ENCODE measurements at places on chromosomes 5 and 9.

GRCh38 chr5:32687499-32687831, 23.7 kb upstream of the NPR3 start:
- no peak for DNase-seq

- no peak for DNase-seq
Measured at GRCh38 chr5:148374690-148375360, 8.9 kb upstream of the FBXO38 start.

- DNase-seq, result no peak
Measured at GRCh38 chr5:92041206-92041605, 658.1 kb upstream of the ARRDC3 start.

DNA sequence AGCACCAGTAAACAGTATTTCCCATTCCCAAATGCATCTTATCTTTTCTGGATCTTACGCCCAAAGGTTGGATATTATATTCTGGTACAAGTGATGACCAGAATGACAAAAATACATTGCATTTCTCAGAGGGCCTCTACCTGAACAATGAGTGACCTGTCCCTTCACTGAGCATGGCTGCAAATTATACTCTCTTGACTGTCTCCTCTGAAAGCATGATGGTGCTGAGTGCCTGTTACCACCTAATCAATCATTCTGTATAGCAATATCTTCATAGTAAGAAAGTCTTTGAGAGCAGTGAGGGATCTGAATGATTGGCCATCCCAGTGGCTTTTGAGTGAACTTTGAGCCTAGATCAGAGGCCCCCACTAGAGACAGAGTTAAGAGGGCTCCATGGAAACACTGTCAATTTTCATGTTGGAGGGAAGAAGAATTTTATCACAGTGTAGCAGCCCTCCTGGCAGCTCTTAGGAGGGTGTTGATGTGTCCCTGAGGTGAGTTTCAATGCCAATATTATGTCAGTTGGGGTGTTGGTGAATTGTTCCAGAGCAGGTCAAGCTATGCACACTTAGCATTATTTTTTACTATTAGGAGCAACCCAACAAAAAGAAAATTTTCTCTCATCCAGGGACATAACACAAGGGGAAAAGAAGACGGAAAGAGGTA, 171.7 kb downstream of the MARCHF11 start:
- no peak for DNase-seq

DNA sequence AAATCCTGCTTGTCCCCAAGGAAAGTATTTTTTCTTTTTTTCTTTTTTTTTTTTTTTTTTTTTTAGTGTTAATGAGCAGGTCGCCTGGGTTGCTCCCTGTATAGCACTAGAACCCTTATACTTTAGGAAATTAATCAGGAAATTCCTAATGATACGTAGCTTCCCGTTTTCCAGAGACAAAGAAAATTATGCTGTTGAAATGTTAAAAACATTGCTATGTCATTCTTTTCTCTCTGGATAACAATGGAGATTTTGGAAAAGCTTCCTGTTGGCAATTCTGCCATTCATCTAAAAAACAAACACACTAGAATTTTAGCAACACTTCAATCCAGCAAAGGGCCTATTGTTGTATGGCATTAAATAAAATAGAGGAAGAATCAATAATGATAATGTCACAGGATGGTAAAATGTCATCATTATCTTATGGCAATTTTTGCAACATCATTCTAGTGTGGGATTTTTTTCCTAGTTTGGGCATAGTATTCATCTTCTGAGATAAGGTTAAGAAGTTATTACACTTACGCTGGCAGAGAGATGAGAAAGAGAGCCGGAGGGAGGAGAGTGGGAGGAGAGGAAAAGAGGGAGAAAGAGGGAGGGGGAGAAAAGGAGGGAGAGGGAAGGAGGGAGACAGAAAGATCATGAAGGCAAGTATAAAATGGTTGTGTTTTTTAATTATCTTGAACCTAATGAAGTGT, 315.8 kb upstream of the PDE4D start:
- no peak for DNase-seq

GRCh38 chr5:42876375-42876844, 64.7 kb upstream of the SELENOP start:
- DNase-seq, result no peak

GRCh38 chr5:9838916-9839315, 208.8 kb upstream of the TAS2R1 start:
- peak; percentile 61 for DNase-seq

GRCh38 chr9:126876531-126876930, 16.1 kb downstream of the ZBTB34 start:
- no peak for DNase-seq

- no peak for DNase-seq
Measured at GRCh38 chr9:115694014-115694413, 459.6 kb upstream of the PAPPA start.

DNA sequence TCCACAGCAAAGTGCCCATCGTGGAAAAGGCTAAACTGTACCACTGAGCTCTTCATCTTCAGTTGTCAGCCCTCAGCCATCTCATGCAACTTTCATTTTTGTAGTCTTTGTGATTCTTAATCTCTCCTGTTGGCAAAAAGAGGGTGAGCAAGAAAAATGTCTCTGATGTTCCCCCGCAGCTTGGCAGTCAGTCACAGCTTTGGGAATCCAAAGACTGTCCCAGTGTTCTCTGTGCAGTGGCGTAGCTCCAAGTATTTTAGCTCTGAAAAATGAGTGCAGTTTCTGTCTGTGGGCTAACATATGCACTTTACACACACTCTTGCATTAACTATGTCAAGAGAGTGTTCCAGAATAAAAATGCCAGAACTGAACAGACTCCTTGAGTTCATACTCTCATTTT, 372.2 kb downstream of the TMEM232 start:
- no peak for DNase-seq

- DNase-seq, result no peak
Measured at GRCh38 chr9:77158772-77159513, 18.4 kb upstream of the VPS13A start.

GRCh38 chr5:21823588-21823987, 1029.6 kb downstream of the CDH12 start:
- DNase-seq, result no peak

- no peak for DNase-seq
Measured at GRCh38 chr9:129630967-129631673, 5.2 kb downstream of the NTMT1 start.

All from DMS79 treated with DMSO at 0.1 percent for 48 hours (cell line).